T-cell (primary cell): ENCODE measurements at places on chromosomes 1 and 21. TPM values are rescaled to one million over a fixed set of nuclear protein-coding genes. Genes with fewer than 3 reads are reported as not detected.

DNA sequence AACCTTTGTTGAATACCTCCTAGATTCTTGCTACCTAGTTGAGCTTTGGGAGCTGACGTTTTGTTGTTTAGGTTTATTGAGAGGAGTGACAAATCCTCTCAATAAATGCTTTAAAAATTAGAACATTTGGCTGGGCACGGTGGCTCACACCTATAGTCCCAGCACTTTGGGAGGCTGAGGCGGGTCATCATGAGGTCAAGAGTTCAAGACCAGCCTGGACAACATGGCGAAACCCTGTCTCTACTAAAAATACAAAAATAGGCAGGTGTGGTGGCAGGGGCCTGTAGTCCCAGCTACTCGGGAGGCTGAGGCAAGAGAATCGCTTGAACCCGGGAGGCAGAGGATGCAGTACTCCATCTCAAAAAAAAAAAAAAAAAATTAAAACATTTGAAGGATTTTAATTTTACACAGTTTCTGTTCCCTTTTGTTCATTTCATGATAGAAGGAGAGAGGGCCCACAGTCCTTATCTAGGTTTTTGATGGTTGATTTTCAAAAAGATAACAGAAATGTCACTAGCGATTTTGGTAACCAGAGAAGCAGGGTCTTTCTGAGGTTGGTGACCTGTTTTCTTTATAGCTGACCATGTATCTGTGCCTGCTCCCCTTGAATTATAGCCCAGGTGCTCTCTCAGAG lies 44.2 kb upstream of the PIGV start:
- peaks cover 40% of the 10 kb centered on the region for H3K36me3 ChIP-seq
- H3K27me3 ChIP-seq = no peaks in the 10 kb centered on the region
- DNase-seq = no peak
- peaks cover 62% of the 10 kb centered on the region for H3K4me1 ChIP-seq

GRCh38 chr21:35885942-35886541 lies 174.3 kb downstream of the SETD4 start:
- H3K27ac ChIP-seq = no peak overlapping the region
- H3K27me3 ChIP-seq = peaks cover 13% of the 10 kb centered on the region
- H3K4me1 ChIP-seq = no peaks in the 10 kb centered on the region
- H3K4me3 ChIP-seq = no peak overlapping the region
- H3K36me3 ChIP-seq = no peaks in the 10 kb centered on the region

The UBASH3A gene
- 70.2 TPM for total RNA-seq

The PLPPR4 gene
- not detected for total RNA-seq

DNA sequence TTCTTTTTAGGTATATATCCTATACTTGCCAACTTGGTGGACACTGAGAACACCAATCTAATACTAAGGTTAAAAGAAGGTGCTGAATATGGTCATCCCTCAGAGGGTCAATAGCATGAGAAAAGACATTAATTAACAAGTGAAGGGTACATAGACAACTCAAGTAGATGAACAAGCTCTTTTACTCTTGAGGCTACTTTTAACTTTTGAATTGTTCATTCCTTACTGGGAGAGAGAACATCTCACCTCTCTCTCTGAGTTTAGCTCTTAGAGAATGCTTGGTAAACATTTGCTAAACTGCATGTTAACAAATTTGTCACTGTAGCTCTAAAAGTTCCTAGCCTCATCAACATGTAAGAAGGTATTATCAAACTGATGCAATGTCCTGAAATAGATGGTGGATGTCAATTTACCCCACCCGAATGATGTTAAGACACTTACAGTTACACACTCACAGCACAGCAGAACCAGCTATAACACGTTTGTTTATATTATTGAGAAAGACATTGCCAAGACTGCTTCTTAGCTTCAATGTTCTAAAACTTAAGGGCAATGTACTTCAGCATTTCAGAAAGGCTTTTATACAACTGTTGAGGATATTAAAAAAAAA lies 35.9 kb downstream of the HEATR1 start:
- no peak for DNase-seq
- no peak overlapping the region for H3K27ac ChIP-seq
- H3K36me3 ChIP-seq = peaks cover 93% of the 10 kb centered on the region
- no peaks in the 10 kb centered on the region for H3K27me3 ChIP-seq

The BLACAT1 gene
- 0.60 TPM for total RNA-seq

DNA sequence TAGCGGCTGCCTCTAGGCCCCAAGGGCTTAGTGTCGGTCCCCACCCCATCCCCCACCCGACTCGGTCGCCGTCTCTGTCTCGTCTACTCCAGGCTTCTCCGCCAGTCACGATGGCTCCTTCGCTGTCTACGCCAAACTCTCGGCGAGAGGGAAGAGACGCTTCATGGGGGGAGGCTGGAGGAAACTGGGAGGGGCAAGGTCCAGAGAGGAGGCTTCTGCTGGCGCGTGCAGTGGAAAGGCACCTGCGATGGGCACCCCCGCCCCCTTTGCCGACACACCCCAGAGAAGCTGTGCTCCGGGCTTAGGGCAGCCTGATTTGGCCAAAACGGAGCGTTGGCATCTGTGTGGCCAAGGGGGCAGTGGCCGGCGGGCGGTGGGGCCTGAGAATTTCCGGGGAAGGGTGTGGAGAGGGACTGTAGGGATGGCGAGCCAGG lies 1.2 kb upstream of the CSMD2 start:
- H3K4me3 ChIP-seq = no peak overlapping the region
- no peak overlapping the region for H3K27ac ChIP-seq
- no peaks in the 10 kb centered on the region for H3K36me3 ChIP-seq
- DNase-seq = no peak
- peaks cover 62% of the 10 kb centered on the region for H3K27me3 ChIP-seq

GRCh38 chr1:206684478-206685333 lies at the start of gene MAPKAPK2:
MAPKAPK2 (plus strand) TSS chr1:206684905; CDS start chr1:206685230, 325 bp downstream.
- H3K27ac ChIP-seq = peak within 1 kb of the TSS; percentile 88
- no peaks in the 10 kb centered on the region for H3K27me3 ChIP-seq
- H3K36me3 ChIP-seq = peaks cover 4% of the 10 kb centered on the region
- DNase-seq = peak; percentile 62
- H3K4me1 ChIP-seq = peaks cover 34% of the 10 kb centered on the region
- peak within 1 kb of the TSS; percentile 99 for H3K4me3 ChIP-seq
